Metanephros (tissue), 2 donors: ENCODE measurements at places on chromosomes 11 and 22. TPM values are rescaled to one million over a fixed set of nuclear protein-coding genes. Genes with fewer than 3 reads are reported as not detected.

The NXPE1 gene
- not detected for total RNA-seq

The CHRM1 gene
- not detected for total RNA-seq

The CCDC188 gene
- total RNA-seq = 0.35 TPM

The FOXRED2 gene
- 22.1 TPM for total RNA-seq

The PNPLA5 gene
- total RNA-seq = not detected

The HBE1 gene
- 23.8 TPM for total RNA-seq

The TSPAN18 gene
- total RNA-seq = 27.6 TPM

The CECR2 gene
- total RNA-seq = 12.8 TPM

The OR56A1 gene
- 0.12 TPM for total RNA-seq
